Stimulated activated CD8-positive, alpha-beta memory T cell treated with anti-CD3 and anti-CD28 coated beads, Interleukin-7, amount 100 ng/mL, for 4 hours (primary cell): ENCODE measurements at places on chromosomes 2 and 18.

DNA sequence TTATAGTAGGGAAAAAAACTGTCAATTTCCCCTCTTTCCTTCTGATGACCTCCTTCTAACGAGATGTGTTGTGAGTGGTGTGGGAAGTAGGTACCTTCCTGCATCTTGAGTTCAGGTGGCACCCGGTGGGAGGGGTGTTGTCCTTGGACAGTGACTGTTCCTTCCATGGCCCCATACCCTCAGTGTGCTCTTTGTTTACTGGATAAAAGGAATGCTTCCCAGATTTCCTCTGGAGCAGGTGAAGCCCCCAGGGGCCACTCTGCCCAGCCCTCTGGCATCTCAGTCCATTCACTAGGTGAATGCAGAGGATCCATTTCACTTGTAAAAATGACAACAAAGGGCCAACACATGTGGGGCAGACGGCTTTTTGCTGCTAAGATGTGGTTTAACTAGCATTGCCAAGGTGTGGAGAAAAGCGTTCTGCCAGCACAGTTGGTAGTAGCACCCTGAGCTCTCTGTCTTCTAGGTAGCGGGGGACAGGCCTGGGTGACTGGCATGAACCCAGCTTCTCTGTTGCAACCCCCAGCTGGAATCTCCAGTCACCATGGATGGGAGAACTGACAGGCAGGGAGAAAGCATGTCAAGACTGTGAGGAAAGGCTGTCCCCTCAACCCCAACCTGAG lies 6.9 kb downstream of the GDF7 start:
- DNase-seq, result no peak

- DNase-seq, result no peak
Observed at GRCh38 chr2:154827286-154827685, 128.8 kb downstream of the KCNJ3 start.

DNA sequence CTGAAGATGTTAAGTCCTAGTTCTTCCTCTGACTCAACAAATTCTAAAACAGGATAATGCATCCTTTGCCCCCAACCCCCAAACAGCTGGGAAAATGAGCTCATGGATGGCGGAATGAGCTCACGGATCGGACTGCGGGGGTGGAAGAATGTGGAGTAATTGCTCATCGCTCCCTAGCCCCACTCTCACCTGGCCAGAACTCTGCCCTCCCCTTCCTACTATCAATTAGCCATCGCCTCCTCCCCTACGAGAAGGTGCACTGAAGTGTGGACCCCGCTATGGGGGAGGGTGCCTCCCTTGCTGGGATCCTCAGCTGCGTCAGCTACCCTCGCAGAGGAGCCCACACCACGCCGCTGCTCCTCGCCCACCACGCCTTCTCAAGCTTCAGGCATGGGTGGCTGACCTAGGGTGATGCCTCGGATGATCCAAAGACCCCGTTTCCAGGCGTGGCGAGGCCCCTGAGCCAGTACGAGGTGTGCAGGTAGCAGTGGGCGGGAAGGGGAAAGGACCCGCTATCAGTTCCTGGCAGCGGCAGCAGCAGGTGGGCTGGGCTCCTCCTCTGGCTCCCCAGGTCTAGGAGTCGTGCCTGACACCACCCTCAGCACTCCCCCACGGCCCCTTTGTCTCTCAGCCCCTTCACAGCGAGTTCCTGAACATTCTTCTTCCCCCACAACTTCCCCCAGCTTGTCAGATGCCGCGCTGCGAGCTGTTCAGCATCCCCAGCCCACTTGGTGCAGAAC lies 82.1 kb upstream of the POMC start:
- DNase-seq, result peak; percentile 25

- DNase-seq, result no peak
Observed at GRCh38 chr18:76131738-76132137, 363.3 kb downstream of the ZNF516 start.
